ENCODE measurements at places on chromosomes 12 and 14.

- no peak for DNase-seq
These were observed 62.2 kb upstream of the ST8SIA1 start for GRCh38 chr12:22396735-22397134.

GRCh38 chr12:22406627-22407026, 72.1 kb upstream of the ST8SIA1 start:
- no peak for DNase-seq

GRCh38 chr14:87837296-87837695, 155.7 kb downstream of the GALC start:
- no peak for DNase-seq

DNA sequence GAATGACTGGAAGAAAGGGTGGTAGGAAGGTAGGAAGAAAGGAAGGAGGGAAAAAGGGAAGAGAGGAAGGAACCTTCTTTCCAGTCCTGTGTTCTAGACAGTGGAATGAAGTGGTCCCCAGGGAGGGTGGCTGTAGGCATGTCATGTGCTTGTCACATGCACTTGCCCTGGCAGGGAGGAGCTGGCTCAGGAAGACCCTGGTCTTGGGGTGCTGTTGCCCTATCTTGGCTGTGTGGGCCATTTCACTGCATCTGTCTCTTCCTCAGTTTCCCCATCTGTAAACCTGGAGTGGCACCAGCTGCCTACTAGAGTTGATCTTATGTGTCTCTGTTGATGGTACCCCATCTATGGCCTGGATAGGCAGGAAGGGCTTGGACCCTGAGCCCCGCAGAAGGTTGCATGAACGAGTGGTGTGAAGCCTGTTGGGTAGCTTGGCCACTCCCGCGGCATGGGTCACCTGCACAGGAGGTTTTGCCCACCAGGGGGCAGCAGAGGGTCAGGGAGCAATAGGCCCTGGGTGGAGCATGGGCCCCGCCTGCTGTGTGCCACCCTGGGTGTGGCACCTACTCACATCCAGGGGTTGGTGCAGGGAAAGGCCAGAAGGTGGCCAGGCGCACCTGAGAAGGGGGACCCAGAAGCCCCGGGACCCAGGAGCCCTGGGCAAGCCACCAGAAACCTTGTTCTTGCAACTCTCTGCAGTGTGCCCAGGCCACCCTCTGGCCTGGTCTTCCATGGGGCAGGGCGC, 25.1 kb downstream of the MEG3 start:
- peak; percentile 10 for DNase-seq

DNA sequence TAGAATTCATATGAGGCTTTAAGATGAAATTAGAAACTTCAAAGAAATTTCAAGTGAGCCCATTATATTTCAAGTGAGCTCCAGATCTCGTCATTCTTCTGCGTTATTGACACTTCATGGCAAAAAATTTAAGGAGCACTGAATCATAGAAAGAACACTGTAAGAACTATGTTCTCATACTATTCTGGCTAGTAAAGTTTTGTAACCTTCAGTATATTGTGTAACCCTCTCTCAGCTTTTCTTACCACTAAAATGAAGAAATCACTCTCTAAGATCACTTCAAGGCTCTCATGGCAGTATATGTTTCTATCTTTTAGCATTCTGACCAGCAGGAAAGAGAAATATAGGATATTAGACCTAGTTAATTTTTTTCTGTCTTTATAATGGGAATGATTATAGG, 6.3 kb downstream of the GPHN start:
- no peak for DNase-seq

GRCh38 chr14:102930753-102931579, 8.5 kb downstream of the AMN start:
- DNase-seq, result peak; percentile 74

DNA sequence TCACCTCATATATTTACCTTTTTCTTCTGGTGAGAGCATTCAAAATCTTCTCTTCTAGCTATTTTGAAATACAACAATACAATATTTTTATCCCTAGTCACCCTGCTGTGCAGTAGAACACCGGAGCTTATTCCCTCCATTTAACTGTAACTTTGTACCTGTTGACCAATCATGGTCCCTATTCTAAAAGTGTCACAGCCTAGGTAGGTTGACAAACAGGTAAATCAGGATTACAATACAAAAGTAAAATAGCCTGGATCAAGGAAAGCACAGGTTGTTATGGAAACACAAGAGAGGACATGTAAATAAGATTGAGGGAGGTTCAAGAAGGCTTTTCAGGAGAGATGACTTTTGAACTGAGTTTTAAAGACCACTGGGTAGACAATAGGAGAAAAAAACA, 670.9 kb downstream of the DIO2 start:
- no peak for DNase-seq

GRCh38 chr12:13252616-13253015, 56.1 kb downstream of the EMP1 start:
- DNase-seq, result no peak

DNA sequence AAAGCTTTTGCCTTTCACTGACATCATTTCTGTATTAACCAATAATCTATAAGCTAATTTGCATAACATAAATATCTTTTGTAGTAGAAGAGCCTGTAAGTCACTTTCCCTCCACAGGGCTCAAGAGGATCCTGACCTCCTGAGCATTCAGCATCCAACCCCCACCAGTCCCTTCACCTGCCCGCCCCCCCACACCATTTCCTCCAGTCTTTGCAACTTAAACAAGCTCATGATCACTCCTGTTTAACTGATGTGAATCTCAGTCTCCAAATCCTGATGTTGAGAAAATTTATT, 12.0 kb upstream of the CRY1 start:
- DNase-seq, result no peak

DNA sequence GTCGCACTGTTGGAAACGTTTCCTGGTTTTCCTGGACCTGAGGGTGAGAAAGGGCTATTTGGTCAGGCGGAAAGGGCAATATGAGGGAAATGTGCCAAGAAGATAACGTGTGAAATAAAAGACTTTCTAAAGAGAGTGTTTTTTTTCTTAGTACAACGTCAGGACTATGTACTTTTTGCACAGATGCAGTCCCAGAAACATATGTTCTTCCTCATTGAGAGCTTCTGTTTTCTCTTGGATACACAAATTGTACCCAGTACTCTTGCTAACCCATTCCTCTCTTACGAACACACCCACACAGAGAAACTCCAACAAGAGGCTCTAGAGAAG, 669 bp upstream of the PKP2 start:
- DNase-seq, result no peak

- no peak for DNase-seq
These were observed 27.6 kb upstream of the ARHGAP5 start for GRCh38 chr14:32049361-32050088.

DNA sequence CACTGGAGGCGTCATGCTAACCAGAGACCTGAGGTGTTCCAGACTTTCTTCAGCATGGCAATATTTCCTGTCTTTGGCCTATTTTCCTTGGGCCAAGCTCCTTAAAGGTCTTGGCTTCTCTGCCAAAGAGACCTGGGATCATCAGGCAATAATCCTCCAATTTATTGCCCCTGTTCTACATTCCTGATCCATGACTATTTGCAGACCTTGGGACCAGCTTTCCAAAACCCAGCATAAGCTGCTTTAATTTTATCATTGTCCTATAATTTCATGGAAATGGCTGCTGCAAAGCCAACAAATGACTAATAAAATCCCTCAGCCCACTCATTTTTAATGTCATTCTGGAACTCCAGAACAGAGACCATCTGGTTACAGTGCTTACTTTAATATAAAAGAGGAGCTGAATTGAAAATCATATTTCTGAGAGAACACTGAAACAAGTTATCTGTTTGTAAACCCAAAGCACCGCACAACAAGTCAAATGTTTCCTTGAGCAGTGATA, 166.9 kb upstream of the BTG1 start:
- DNase-seq, result no peak

DNA sequence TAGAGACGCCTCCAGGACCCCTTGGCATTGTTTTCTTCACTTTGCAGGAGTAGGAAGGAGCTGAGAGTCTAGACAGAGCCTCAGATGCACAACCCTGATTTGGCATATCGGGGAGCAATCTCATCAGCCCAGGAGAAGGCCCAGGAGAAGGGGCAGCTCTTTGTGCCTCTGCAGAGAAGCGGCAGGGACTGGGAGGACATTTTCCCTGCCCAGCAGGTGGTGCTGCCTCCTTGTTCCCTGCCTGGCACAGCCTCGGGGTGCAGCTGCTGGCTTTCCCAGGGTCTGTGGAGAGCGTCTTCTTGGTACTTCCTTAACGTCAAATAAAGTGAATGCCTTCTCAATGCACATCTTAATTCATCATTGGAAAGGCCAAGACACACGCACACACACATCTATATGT, 419.5 kb downstream of the TMEM121 start:
- DNase-seq, result no peak

DNA sequence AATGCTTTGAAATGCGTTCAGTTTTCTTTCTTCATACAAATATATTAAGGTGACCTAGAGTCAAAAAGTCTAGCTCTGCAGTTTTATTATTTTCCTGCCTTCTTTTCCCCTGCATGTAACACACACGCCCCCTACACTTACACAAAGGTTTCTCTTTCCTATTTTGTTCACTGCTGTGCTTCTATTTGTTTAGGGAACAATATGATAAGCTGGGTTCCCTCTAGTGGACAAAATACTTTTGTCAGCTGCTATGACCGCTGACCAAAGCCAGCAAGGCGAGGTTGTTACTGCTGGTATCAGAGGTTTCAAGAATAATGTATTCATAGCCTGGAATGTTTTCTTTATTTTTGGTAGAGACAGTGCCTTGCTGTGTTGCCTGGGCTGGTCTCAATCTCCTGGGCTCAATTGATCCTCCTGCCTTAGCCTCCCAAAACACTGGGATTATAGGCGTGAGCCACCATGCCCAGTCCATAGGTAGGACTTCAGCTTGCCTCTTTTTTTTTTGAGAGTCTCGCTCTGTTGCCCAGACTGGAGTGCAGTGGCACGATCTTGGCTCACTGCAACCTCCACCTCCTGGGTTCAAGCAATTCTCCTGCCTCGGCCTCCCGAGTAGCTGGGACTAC, 33.4 kb downstream of the FNTB start:
- DNase-seq, result peak; percentile 51

- no peak for DNase-seq
These were observed 115.4 kb downstream of the GCH1 start for GRCh38 chr14:54787261-54787660.

GRCh38 chr12:122096014-122096413, 17.5 kb downstream of the MLXIP start:
- DNase-seq, result no peak

DNA sequence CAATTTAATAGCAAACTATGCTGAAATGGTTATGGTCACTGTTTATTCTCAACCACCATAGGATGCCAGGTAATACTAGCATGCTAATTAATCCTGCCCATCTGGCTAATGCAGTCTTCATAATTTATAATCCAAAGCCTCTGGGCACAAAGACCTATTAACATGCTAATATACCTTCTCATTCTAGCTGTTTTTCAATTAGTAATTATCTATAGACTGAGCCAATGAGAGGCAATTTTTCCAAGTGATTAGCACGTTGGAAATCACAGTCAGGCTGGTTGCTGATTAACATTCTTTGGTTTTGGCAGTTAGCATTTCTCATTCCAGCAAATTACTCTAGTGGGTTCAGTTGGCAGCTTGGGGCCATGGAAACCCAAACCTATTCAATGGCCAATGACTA, 357.2 kb downstream of the SEC23A start:
- no peak for DNase-seq

DNA sequence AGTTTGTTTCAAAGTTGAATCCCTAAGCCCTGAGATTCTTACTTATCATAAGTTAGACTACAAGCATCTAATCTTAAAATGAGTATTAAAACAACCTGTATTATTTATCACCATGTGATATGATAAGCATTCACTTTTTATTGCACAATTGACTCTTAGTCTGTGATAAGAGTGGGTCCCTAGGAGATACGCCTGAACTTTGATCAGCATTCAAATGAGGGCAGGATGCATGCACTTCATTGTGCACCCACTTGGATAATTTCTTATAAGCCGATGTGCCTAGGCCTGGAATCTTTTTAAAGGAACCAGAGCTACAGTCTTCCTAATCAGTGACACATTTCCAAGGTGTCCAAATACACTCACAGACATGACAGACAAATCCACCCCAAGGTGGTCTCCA, 31.4 kb upstream of the SPTLC2 start:
- no peak for DNase-seq

GRCh38 chr12:75487308-75487707, 6.8 kb downstream of the GLIPR1 start:
- DNase-seq, result no peak

DNA sequence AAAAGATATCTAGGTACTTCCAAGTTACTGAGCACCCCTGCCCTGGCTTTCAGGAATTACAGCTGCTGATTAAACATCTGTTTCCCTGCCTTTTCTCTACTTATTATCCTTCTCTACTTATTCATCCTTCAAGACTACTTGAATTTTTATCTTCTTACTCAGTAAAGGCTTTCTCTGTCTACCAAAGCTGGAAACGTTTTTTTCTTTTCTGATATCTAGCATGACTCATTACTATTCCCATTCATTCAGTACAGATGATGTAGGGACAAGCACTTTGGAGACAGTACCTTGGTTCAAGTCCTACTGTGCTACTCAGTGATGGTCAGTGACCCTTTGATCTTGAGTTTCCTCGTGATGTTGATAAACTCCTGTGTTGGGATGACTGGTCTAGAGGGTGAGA, 848.7 kb downstream of the NRXN3 start:
- peak; percentile 59 for DNase-seq

DNA sequence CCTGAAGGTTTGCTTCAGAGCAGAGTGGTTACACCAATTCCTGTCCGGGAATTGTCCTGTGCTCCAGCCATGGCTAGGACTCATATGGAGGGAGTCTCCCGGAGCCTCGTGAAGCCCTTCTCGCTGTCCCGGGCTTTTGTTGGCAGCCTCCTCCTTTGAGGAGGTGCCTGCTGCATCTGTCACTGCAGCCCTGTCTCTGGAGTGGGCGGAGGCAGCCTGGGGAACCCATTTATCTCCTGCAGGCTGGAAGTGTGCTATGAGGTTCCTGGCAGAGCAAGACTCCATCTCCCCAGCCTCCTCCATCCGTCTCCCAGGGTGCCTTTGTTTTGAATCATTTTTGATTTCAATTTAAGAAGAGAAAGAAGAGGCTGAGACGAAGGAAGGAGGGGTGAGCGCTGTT, 355.3 kb downstream of the GLT1D1 start:
- DNase-seq, result no peak

- no peak for DNase-seq
These were observed 88.8 kb downstream of the ACTN1 start for GRCh38 chr14:68890173-68890931.

DNA sequence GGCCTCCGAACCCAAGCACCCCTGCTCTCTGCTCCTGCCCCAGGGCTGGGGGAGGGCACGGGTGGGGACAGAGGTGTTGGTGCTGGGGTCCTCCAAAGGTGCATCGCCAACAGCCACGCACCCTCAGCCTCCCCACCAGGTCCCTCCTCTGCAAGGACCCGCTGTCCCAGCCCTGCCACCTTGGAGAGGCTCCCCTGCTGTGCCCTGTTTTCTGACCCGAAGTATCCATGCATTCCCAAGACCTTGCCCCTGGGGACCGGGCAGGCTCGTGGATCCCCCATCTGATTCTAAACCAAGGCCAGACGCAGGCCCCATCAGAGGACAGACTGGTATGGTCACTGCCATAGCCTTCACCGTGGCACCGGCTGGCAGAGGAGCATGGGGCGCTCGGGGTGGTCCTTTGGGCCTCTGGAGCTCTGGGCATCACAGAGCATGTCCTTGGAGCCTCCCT, 22.7 kb upstream of the BEGAIN start:
- DNase-seq, result no peak

Data from A172 (cell line).